Endodermal cell (in vitro differentiated cells): ENCODE measurements at places on chromosomes 6 and 20.

GRCh38 chr6:40907198-40907701 lies 131.8 kb downstream of the UNC5CL start:
- DNase-seq, result no peak

DNA sequence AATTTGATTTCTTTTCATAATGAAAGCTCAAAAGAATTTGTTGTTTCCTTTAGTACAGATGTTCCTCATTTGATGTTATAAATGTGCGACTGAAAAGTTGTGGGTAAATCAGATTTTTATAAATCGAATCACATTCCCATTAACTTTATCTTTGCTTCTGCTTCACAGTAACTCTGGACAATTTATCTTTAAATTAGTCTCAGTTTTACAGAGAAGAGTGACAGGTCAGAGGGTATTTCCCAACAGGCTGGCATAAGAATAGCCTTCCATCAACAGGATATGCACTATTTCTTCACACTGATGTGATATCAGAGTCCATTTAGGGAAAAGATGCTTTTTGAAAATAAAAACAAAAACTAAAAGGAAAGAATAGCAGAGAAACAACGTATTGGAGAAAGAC lies 286.9 kb downstream of the FRK start:
- no peak for DNase-seq

DNA sequence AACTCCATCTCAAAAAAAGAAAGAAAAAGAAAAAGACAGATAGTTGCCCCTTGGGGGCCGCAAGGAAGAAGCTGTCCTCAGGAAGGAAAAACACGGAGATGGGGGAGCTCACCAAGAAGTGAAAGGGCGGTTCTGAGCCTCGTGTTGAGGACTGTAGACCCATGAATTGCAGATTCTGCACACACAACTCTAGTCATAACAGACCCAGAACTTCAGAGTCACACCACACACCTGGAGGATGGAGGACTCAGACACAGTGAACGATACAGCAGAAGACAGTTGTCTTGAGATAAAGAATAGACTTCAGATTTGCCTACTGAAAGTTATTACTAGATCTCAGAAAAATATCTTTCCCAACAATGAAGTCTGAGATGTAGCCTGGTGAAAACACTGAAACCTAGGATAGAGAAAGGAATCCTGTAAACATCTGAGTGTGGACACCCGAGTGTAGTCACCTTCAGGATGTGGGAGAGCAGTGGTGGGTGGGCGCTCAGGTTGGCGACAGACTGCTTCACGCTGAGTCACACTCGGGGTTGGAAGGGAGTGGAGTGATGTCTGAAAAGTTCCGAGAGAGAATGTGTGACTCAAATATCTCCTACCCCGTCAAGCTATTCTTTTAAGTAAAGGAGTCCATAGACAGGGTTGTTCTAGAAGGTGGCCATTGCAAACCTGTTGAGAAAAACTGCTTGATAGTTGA lies 88.1 kb downstream of the MAP3K4 start:
- no peak for DNase-seq

GRCh38 chr20:21615617-21616080 lies 89.8 kb upstream of the PAX1 start:
- DNase-seq, result peak; percentile 91
